T-helper 2 cell treated with Interferon-gamma antibody and Interleukin-4, amounts not matched to agents 5 μg/mL and 100 μg/mL, for 36 hours (primary cell): ENCODE measurements at places on chromosomes 12 and 14.

DNA sequence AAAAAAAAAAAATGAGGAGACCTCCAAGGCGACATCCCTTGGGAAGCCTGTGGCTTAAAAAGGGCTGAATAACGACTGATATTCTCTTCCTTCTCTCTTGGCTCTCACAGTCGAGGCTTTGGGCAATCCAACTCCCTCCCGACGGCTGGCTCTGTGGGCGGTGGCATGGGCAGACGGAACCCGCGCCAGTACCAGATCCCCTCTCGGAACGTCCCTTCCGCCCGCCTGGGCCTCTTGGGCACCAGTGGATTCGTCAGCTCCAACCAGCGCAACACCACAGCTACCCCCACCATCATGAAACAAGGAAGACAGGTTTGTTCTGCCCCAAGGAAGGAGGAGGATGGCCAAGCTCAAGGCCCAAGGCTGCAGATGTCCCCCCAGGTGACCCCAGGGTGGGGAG lies 127.8 kb downstream of the GCH1 start:
- DNase-seq = no peak

DNA sequence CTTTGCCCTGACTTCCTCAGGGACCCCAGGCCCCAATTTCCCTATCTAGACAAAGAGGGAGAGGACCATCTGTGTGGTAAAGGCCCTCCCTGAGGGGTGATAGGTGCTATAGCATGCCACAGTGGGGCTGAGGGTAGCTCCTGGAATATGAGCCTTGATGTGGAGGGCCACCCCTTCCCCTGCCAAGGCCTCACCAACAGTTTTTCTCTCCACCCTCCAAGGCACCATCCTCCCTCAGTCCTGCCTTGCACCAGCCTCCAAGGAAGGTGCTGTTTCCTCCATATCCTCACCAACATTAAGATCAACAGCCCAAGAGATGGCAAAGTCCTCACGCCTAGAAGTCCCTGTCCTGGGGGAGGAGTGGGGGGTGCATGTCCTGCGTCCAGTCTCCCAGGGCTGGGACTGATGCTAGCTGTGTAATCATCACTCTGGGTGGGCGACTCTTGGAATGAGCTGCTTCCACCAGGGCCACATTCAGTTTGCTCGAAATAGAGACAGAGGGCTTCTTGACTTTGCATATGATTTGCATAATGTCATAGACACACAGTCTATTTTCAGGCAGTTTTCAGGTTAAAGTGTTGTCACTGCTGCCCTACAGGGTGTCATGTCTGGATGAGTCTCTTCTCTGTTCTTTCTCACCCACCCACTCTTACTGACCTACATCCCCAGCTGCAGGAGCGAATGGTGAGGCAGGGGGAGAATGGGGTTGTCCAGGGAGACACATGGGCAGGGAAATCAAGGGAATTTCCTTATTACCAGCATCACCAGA lies 17.4 kb downstream of the ACVRL1 start:
- no peak for DNase-seq

- DNase-seq = no peak
These were observed 201.2 kb downstream of the ANO4 start for GRCh38 chr12:100995771-100996170.

DNA sequence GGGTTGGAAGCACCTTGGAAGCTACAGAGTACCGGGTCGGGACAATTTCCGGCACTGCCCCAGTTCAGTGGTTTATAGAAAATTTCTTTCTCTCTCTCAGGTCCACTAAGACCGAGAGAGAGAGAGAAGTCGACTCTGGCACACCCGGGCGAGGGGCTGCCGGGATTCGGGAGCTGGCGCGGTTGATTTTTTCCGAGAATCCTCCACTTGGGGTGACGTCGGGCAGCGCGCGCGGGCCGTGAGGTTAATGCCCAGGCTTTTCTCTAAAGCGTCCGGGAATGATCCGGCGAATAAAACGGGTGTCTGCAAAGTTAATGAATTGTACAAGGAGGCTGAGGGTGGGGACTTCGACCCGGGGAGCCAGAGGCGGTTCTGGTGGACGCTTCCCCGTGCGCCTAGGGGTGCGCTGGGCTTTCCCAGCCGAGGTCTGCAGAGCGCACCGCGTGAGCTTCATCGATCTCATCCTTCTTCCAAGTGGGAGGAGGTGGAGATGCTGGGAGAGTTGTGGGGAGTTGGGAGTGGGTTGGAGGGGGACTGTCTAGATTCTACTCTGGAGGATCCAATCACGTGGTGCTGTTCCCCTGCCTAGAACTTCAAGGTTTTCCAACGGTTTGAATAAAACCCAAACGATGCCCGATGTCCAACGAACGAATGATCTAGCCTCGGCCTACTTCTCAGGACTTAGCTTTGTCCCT lies 51.9 kb upstream of the TBX3 start:
- no peak for DNase-seq

GRCh38 chr12:124326871-124327270 lies 32.0 kb downstream of the RFLNA start:
- DNase-seq = no peak

DNA sequence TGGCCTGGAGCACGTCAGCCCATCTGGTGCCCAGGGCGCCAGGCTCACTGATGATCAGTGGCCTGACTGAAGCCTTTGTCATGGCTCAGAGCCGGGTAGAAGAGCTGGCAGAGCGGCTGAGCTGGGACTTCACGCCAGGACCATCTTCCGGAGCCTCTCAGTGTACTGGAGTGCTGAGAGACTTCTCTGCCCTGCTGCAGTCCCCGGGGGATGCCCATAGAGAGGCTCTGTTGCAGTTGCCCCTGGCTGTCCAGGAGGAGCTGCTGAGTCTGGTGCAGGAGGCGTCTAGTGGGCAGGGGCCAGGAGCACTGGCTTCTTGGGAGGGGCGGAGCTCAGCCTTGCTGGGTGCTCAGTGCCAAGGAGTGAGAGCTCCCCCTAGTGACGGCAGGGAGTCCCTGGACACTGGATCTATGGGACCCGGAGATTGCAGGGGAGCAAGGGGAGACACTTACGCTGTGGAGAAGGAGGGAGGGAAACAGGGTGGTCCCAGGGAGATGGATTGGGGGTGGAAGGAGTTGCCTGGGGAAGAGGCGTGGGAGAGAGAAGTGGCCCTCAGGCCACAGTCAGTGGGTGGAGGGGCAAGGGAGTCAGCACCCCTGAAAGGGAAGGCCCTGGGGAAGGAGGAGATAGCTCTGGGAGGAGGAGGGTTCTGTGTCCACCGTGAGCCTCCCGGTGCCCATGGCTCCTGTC lies 2.0 kb downstream of the KHNYN start:
- peak; percentile 87 for DNase-seq

GRCh38 chr12:81866081-81866480 lies 106.9 kb upstream of the PPFIA2 start:
- no peak for DNase-seq

GRCh38 chr14:64845878-64846277 lies 33.8 kb downstream of the SPTB start:
- no peak for DNase-seq

GRCh38 chr14:75069121-75069810 lies at the start of gene ZC2HC1C:
TSS of gene ZC2HC1C (plus strand) at chr14:75069641. CDS start at chr14:75070574, 933 bp downstream.
- peak; percentile 78 for DNase-seq

DNA sequence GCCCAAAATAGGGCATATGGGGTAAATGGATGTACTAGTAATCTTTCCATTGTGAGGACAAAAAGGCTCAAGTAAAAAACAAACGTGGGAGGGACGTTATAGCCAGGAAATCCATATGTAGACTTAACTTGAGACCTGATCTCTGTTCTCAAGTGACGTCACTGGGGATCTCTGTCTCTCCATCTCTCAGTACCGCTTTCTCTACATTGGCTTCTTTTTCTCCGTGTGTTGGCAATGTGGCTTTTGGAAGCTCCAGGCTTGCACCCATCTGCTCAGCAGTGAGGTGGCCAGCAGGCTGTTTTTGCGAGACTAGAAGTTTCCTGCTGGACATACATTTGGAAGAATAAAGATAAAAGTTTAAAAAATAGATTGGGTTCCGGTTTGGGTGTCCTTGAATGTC lies 66.0 kb upstream of the NRXN3 start:
- DNase-seq = no peak

- DNase-seq = no peak
These were observed 29.4 kb upstream of the CTDSP2 start for GRCh38 chr12:57875753-57876547.

GRCh38 chr12:28770322-28770721 lies 378.8 kb upstream of the FAR2 start:
- DNase-seq = no peak

DNA sequence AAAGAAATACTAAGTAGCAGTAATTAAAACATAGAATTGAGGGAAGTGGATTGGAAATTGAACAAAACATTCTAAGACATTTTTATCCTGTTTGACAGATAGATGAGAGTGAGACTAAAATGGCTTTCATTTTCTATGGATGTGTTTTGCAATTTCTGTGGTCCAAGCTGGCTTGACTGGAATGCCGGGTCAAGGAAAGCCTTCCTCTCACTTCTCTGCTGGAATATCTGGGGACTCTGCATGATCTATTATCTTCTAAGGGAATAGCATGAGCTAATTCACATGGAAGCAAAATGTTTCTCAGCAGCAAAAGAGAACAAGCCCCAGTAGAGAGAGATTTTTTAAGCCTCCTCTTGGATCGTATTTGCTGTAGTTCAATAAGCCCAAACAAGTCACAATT lies 407.9 kb upstream of the ATXN7L3B start:
- no peak for DNase-seq

DNA sequence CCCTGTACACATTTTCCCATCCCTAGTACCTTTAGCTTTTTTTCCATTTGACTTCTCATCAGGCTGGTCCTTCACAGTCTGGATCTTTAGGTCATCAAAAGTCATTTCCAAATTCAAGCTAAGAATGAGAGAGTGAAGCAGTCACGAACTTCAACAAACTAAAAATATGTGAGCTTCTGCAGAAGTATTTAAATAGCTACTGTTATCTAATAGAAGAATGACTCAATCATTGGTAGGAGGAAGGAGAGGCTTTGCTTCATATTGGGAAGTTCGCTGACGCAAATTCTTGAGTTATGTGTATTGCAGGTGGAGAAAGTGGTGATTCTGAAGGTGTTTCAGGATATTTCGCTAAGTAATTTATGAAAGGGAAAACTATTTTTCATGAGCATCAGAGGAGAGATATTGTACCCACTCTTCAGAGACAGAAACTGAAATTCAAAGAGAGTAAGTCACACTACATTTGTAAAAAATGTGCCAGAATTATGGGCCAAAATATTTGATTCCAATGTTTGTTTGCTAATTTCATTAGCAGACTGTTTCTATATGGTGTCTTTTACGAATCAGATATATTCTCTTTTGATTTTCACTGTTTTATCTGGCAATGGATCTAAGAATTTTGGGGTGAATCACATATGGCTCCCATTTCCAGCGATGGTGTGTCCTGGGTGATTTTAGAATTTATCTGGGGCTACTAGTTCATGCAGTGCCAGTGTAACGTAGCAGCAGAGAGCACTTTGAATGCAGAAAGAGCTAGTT lies at the start of gene OLR1:
Gene OLR1, minus strand, starts transcription at position 160 of the 756 bp plus-strand sequence. Its CDS starts 55 bp downstream, at position 105.
- no peak for DNase-seq

DNA sequence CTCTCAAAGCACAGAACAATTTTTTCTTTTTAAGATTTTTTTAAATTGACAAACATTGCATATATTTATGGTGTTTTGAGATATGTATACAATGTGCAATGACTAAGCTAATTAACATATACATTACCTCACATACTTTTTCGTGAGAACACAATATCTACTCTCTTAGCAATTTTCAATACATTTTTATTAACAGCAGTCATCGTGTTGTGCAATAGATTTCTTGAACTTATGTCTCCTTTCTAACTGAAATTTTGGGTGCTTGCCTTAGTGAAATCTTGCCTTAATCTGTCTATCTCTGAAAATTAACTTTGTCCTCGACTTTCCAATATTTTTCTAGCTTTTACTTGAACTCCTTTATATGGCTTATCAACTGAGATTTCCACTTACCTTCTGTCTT lies 6.8 kb downstream of the OR10A7 start:
- DNase-seq = no peak

DNA sequence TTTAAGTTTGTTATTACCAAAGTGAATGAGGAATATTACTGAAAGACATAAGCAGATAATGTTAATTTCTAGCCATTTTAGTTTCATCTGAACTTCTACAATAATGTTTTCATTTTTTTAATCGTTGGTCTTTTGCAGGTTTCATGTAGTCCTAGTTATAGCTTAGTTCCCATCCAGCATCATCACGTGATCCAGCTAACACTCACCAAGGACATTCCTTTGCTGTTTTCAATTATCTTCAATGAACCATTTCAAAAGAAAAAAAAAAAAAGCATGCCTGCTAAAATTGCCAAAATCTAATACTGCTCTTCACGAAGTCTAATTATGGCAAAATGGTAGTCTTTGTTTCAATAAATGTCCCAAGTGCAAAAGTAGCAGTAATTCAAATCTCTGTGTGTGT lies 187.7 kb upstream of the ATXN7L3B start:
- DNase-seq = no peak

DNA sequence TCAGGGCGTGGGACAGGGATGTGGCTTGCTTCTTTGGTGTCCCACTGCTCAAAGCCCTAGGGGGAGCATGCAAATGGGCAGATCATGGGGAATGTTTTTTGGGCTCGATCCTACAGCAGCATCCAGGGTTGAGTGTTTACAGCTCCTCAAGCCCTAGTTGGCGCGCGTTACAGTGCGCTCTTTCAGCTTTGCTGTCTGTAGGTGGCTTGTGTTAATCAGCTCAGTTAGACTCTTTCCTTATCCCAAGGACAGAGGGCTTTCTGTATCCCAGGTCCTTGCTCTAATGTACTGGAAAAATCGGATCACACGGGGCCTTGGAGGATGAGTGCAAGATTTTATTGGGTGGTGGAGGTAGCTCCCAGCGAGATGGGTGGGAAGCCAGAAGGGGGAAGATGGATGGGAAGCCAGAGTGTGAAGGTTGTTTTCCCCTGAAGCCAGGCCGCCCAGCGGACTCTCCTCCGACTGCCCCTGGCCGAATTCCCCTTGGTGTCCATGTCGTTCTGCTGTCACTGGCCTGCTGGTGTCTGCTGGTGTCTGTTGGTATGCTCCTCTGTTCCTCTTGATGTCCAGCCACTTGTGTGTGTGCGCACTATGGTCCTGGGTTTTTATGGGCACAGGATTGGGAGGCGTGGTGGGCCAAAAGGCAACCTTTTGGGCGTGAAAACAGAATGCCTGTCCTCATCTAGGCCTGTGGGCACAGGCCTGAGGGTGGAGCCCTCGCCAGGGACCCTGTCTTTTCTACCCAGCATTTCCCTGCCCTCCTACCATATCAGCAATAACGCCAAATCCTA lies 10.7 kb upstream of the TXNRD1 start:
- DNase-seq = no peak

GRCh38 chr12:128743916-128744315 lies 79.8 kb downstream of the SLC15A4 start:
- no peak for DNase-seq
